ENCODE measurements at places on chromosomes 1 and 21. TPM values are rescaled to one million over a fixed set of nuclear protein-coding genes. Genes with fewer than 3 reads are reported as not detected.

CTTNBP2NL gene
- 17.0 TPM for total RNA-seq

DENND1B gene
- 22.3 TPM for total RNA-seq

GSTM2 gene
- 102 TPM for total RNA-seq

GPR161 gene
- total RNA-seq, result 14.5 TPM

THEM5 gene
- total RNA-seq, result 0.41 TPM

SNX7 gene
- 31.3 TPM for total RNA-seq

RGS16 gene
- 3.7 TPM for total RNA-seq

KRTAP13-2 gene
- not detected for total RNA-seq

KISS1 gene
- total RNA-seq, result 1.1 TPM

LRRC39 gene
- 30.3 TPM for total RNA-seq

ARID4B gene
- 58.1 TPM for total RNA-seq

ESPN gene
- 9.3 TPM for total RNA-seq

COL24A1 gene
- 1.9 TPM for total RNA-seq

MTARC1 gene
- total RNA-seq, result 12.9 TPM

SESN2 gene
- total RNA-seq, result 12.6 TPM

ZFP69B gene
- 2.9 TPM for total RNA-seq

CPLANE2 gene
- 8.3 TPM for total RNA-seq

KDM5B gene
- 161 TPM for total RNA-seq

NRAS gene
- 33.2 TPM for total RNA-seq

MMP23B gene
- 48.1 TPM for total RNA-seq

VHLL gene
- total RNA-seq, result not detected

KRTAP19-3 gene
- total RNA-seq, result not detected

MTR gene
- total RNA-seq, result 39.1 TPM

LEFTY1 gene
- total RNA-seq, result 3.9 TPM

HSD3B1 gene
- not detected for total RNA-seq

Data from metanephros (tissue), 2 donors.